ENCODE measurements at places on chromosomes 13 and 19.
A peak's percentile ranks its signal among the peaks of the same experiment; 100 is the strongest.

GRCh38 chr19:15372470-15372869 is 7.1 kb downstream of the AKAP8 start:
- no peak for DNase-seq

DNA sequence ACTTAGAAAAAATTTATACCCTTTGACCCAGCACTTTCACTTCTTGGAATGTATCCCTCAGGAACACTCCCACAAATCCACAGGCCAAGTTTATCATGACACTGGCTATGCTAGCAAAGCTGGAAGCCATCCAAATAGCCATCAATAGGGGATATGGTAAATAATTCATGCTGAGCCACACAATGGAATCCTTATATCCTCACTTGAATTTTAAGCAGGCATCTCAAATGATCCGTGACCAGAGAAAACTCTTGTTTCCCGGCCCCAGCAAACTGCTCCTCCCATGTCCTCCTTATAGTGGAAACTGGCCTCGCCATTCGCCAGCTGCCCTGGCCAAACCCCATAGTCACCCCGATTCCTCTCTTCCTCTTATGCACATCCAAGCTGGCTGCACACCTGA is 37.6 kb downstream of the GRIK5 start:
- no peak for DNase-seq

- DNase-seq: no peak
Measured at GRCh38 chr13:71360041-71360440, 507.0 kb downstream of the DACH1 start.

DNA sequence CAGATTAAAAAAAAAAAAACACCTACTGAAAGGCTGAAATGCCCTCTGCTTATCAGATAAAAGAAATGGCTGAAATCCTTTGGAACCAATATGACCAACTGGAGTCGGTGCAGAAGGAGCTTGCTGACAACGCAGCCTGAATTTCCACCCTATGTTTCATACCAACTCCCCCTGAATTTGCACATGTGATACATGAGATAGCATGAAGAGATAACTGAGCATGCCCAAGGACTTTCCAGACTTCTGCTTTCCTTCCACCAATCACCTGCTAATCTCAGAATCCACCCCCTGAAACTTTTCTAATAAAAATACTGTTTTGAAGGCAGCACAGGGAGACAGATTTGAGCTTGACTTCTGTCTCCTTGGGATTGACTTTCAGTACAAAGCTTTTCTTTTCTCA is 32.2 kb upstream of the WDFY2 start:
- no peak for DNase-seq

DNA sequence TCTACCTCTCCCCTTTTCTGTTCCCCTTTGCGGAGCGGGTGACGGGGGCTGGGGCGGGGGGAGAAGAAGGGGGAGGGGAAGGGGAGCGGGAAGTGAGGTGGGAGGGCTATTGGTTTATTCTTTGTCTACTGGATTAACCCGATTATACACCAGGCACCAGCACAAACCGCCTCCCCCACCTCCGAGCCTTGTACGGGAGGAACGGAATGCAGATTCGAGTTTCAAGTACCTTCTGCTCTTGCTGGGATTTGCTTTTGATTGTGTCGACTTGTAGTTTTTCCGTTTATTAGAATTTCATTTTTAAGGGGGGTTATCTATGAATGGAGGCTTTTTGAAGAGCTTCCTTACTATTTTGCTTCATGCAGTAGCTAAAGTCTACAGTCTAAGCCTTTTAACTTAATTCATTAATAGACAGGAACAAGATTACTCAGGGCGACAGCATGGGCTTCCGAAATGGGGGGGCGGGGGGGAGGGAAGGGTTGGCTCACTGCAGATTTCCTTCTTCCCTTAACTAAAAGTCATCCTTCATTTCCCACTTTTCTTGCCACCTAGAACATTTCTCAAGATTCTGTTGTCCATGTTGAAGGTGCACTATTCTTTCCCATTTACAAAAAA is 937 bp upstream of the SPRY2 start:
- DNase-seq: no peak

GRCh38 chr19:35013041-35013819 is 13.1 kb downstream of the GRAMD1A start:
- peak; percentile 78 for DNase-seq

DNA sequence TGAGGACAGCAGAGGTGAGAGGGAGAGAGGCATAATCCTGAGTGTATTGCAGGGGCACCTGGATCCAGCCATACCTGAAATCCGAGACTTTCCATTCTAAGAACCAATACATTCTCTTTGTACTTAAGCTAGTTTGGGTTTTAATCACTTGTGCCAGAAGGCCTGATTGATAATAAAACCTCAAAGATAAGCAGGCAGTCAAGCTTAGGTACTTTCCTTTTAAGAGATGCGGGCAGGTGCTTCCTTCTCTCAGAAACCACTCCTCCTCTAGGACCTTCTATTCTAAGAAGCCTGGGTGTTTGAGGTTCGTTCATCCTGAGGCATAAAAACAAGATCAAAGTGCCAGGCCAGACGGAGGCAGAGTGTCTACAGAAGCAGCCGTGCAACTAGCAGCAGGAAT is 22.2 kb downstream of the FAM187B start:
- no peak for DNase-seq

GRCh38 chr19:3533563-3534216 is 5.3 kb upstream of the TEKTIP1 start:
- DNase-seq: no peak

DNA sequence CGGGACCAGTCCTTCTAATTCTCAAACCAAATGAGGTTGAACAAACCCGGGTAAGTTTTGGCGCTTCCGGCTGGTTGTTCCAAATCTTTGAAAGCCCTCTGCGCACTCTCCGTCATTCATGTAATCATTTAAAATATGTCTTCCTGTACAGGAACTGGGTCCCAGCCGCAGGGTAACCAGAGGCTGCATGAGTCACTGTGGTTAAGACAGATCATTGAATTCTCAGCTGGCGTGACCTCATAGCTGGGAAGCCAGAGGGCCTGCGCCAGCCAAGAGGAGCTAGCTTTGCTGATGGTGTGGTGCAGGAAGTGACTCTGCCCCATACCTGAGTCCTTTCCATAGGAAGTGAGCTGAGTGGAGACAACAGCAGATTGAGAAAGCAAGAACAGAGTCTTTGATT is 135.2 kb downstream of the TSHZ3 start:
- DNase-seq: peak; percentile 59

- DNase-seq: peak; percentile 75
Measured at GRCh38 chr19:46614114-46614722, 10.7 kb downstream of the PTGIR start.

GRCh38 chr19:47226426-47227351 is 4.3 kb downstream of the BBC3 start:
- no peak for DNase-seq

- DNase-seq: no peak
Measured at GRCh38 chr13:75468602-75469001, 13.4 kb downstream of the TBC1D4 start.

GRCh38 chr13:110440946-110441731 is 120.4 kb downstream of the RAB20 start:
- DNase-seq: no peak

GRCh38 chr13:36362251-36362650 is 16.1 kb upstream of the SPART start:
- no peak for DNase-seq

- DNase-seq: no peak
Measured at GRCh38 chr13:91904597-91904996, 506.2 kb downstream of the GPC5 start.

GRCh38 chr13:49368688-49369087 is 75.2 kb downstream of the CAB39L start:
- DNase-seq: no peak

DNA sequence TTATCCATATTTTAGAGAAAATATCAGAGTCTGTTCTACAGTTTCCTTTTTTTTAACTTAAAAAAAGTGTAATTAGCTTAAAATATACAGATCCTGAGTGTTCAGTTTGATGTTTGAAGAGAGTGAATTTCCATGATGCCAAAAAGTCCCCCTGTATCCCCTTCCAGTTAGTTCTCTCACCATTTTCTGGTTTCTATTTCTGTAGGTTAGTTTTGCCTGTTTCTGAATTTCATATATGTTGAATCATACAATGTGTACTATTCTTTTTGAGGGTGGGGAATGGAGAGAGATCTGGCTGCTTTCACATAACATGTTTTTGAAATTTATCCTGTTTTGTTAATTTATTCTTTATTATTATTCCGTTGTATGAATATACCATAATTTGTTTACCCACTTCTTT is 95.9 kb downstream of the PDS5B start:
- DNase-seq: no peak

- DNase-seq: no peak
Measured at GRCh38 chr19:682678-683320, 6.6 kb downstream of the FSTL3 start.

- no peak for DNase-seq
Measured at GRCh38 chr19:13101590-13102415, 855 bp downstream of the LYL1 start.

DNA sequence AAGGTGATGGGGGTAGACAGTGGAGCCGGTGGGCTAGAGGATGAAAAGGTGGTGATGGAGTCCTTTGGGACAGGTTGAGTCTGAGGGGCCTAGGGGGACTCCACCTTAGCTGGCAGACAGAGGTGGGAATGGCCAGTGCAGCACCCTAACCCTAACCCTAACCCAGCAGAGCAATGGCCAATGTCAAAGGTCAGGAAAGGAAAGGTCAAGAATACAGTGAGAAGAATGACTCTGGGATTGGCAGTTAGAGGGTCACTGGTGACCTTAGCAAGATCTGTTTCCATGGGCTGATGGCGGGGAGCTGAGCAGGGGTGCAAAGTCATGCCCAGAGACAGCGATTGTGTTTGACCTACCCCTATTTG is 16.6 kb downstream of the GNA15 start:
- no peak for DNase-seq

GRCh38 chr13:114017028-114017630 is 43.3 kb upstream of the C13orf46 start:
- DNase-seq: no peak

- no peak for DNase-seq
Measured at GRCh38 chr13:113930671-113931637, 42.9 kb downstream of the C13orf46 start.

DNA sequence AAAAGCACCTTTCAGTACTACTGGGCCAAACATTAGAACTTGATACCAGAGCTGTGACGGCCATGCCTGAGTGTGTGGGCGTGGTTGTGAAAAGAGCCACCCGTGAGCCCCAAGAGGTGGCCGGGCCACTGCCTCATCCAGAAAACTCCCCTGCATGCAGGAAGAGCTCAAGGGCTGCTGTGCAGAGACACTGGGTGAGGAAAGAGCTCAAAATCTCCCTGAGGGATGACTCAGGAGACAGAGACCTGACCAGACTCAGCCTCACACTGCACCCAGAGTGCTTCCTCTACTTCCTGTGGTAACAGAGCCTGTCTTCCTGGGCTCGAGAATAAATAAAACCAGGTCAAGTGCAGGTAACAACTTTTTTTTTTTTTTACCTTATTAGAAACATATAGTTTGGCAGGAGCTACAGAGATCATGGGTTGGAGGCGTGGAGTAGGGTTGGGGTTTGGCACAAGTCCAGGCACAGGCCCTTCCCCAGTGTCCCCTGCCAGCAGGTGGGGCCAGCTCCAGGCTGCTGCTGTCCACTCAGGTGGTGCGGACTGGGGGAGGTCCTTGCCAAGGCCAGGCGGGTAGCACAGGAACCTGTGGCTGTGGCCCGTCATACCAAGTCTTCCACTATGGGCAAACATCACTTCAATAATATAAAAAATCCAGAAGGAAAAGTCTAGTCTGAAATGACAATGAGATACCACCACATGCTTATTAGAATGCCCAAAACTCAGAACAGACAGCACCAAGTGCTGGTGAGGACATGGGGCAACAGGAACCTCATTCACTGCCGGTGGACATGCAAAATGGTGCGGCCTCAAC is 25.5 kb downstream of the ELL start:
- DNase-seq: no peak

DNA sequence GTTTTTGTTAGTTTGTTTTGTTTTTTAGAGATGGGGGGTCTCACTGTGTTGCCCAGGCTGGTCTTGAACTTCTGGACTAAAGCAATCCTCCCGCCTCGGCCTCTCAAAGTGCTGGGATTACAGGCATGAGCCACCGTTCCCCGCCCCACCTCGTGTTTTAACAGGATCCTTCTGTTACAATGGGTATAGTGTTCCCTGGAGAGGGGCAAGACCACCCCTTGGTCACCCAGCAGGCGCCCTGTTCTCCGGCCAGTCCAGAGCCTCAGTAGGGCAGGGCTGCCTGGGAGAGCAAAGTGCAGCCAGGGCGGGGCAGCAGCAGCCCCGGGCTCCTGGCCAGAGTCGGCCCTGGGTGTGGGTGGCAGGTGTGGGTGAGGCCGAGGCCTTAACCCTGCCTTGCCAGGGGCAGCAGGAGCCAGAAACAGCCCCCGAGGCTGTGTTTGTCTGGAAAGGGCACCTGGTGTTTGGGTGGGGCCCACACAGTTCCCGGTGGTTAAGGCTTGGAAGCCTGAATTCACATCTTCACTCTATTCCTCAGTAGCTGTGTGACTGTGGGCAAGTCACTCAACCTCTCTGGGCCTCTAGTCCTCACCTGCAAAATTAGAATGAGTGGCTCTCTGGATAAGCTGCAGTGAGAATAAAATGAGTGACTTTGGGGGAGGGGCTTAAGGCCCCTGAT is 7.2 kb downstream of the VASP start:
- DNase-seq: no peak

DNA sequence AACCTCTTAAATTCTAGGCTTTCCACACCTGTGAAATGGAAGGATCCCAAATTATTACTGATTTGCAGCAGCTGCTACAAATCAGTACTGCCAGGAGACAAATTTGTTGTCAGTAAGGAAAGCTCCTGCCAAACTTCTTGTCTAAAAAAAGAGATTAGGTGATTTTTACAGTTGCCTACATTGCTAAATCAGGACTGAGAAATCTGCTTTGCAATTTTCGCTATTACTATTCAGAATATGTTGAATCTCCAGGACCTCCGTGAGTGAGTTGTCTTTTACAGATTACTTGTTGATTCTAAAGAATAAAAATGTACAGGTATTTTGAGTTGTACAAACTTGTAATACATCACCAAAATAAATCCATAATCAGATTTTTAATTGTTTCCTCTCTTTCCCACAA is 1815.9 kb downstream of the PCDH9 start:
- DNase-seq: no peak

DNA sequence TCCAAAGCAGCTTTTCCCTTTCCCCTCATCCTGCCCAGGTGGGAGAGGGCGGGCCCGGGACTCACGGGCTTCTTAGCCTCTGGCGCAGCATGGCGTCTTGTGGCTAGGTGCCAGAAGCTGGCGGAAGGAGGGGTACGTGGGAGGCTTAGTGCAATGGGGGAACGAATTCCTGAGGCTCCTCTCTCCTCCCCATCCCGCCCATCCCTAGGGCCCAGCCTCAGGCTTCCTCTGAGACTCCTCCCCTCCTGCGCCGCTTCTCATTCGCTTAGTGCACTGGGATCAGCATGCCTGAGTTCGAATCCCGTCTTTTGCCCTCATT is 297.8 kb downstream of the ZNF536 start:
- no peak for DNase-seq
